ENCODE measurements at places on chromosomes 3 and 15. TPM values are rescaled to one million over a fixed set of nuclear protein-coding genes. Genes with fewer than 3 reads are reported as not detected.
A peak's percentile ranks its signal among the peaks of the same experiment; 100 is the strongest.

The PSTPIP1 gene
- 218 TPM for total RNA-seq

The NEK10 gene
- total RNA-seq = 0.57 TPM

The CALML4 gene
- 13.1 TPM for total RNA-seq

The MESP2 gene
- total RNA-seq = not detected

The PPP1R14D gene
- total RNA-seq = not detected

The ARPP21 gene
- total RNA-seq = not detected

The SQOR gene
- 100 TPM for total RNA-seq

The AADACL2 gene
- not detected for total RNA-seq

The PGBD4 gene
- total RNA-seq = 3.9 TPM

DNA sequence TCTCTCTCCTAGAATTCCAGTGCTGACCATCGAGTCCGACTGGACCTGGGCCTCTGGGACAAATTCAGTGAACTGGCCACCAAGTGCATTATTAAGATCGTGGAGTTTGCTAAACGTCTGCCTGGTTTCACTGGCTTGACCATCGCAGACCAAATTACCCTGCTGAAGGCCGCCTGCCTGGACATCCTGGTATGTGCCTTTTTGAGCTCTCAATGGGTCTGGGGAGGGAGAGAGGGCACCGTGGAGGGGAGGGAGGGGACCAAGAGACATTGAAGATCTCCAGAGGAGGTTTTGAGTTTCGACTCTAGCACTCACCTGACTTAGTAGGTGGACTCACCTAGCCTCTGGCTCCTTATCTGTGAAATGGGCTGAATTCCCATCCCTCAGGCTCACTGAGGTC is 84.2 kb downstream of the TOP2B start:
- H3K27ac ChIP-seq = no peak overlapping the region
- H3K36me3 ChIP-seq = no peaks in the 10 kb centered on the region
- DNase-seq = no peak
- H3K4me3 ChIP-seq = no peak overlapping the region

- H3K4me3 ChIP-seq = no peak within 1 kb of the TSS
- DNase-seq = no peak
- H3K4me1 ChIP-seq = no peaks in the 10 kb centered on the region
- peaks cover 7% of the 10 kb centered on the region for H3K36me3 ChIP-seq
- no peak within 1 kb of the TSS for H3K27ac ChIP-seq
Observed at GRCh38 chr3:101320475-101320874, at the start of gene IMPG2. Gene IMPG2 (minus strand): TSS chr3:101320575. CDS start chr3:101320372, 203 bp downstream.

GRCh38 chr15:77865701-77866100 is 211.8 kb downstream of the TBC1D2B start:
- no peaks in the 10 kb centered on the region for H3K36me3 ChIP-seq
- no peak for DNase-seq
- H3K4me1 ChIP-seq = no peaks in the 10 kb centered on the region
- H3K27me3 ChIP-seq = no peaks in the 10 kb centered on the region
- no peak overlapping the region for H3K4me3 ChIP-seq
- no peak overlapping the region for H3K27ac ChIP-seq

GRCh38 chr15:73424506-73424905 is 18.5 kb upstream of the REC114 start:
- DNase-seq = no peak
- H3K4me1 ChIP-seq = no peaks in the 10 kb centered on the region
- H3K4me3 ChIP-seq = no peak overlapping the region
- no peak overlapping the region for H3K27ac ChIP-seq

- H3K27ac ChIP-seq = no peak overlapping the region
- H3K36me3 ChIP-seq = no peaks in the 10 kb centered on the region
- peaks cover 11% of the 10 kb centered on the region for H3K4me1 ChIP-seq
- peaks cover 2% of the 10 kb centered on the region for H3K27me3 ChIP-seq
Observed at GRCh38 chr15:81046290-81046689, 45.6 kb downstream of the TLNRD1 start.

GRCh38 chr15:43550527-43551363 is 33.3 kb downstream of the MAP1A start:
- no peak overlapping the region for H3K4me3 ChIP-seq
- no peaks in the 10 kb centered on the region for H3K27me3 ChIP-seq
- DNase-seq = no peak
- H3K36me3 ChIP-seq = peaks cover 9% of the 10 kb centered on the region
- no peak overlapping the region for H3K27ac ChIP-seq

GRCh38 chr3:152392272-152392880 is 123.6 kb downstream of the MBNL1 start:
- DNase-seq = no peak
- H3K36me3 ChIP-seq = peaks cover 34% of the 10 kb centered on the region
- H3K27me3 ChIP-seq = no peaks in the 10 kb centered on the region
- H3K4me1 ChIP-seq = peaks cover 51% of the 10 kb centered on the region
- H3K27ac ChIP-seq = peak overlapping the region; percentile 26
- no peak overlapping the region for H3K4me3 ChIP-seq

- peak; percentile 28 for DNase-seq
- H3K36me3 ChIP-seq = peaks cover 21% of the 10 kb centered on the region
- H3K4me3 ChIP-seq = no peak overlapping the region
- no peak overlapping the region for H3K27ac ChIP-seq
Observed at GRCh38 chr3:48157950-48158376, 30.3 kb downstream of the CDC25A start.

- no peak for DNase-seq
- H3K36me3 ChIP-seq = peaks cover 24% of the 10 kb centered on the region
- H3K4me3 ChIP-seq = peak overlapping the region; percentile 62
- H3K4me1 ChIP-seq = peaks cover 30% of the 10 kb centered on the region
- H3K27me3 ChIP-seq = no peaks in the 10 kb centered on the region
- H3K27ac ChIP-seq = peak overlapping the region; percentile 79
Observed at GRCh38 chr15:52383100-52383588, 87.5 kb upstream of the MYO5C start.

GRCh38 chr3:51557993-51558392 is 19.5 kb downstream of the RAD54L2 start:
- DNase-seq = no peak
- H3K27ac ChIP-seq = no peak overlapping the region
- H3K4me3 ChIP-seq = no peak overlapping the region
- peaks cover 13% of the 10 kb centered on the region for H3K36me3 ChIP-seq
- H3K4me1 ChIP-seq = peaks cover 4% of the 10 kb centered on the region
- no peaks in the 10 kb centered on the region for H3K27me3 ChIP-seq

DNA sequence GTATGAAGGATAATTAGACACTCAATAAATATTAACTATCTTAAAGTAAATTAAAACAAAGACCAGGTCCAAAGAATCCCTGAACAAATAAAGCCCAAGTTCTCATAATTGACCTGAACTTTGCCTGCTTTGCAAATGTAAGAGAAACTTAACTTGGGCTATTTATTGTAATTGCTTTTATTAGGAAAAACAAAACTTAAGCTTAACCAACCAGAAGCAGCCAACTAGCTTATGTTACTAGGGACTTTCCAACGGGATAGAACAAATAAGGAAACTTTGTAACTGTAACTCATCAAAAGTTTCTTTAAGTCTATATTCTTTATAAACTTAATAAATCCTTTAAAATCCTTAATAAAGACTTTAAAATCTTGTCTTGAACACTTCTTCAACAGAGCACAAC is 48.4 kb downstream of the C3orf38 start:
- H3K36me3 ChIP-seq = no peaks in the 10 kb centered on the region
- H3K4me3 ChIP-seq = no peak overlapping the region
- no peak for DNase-seq
- no peaks in the 10 kb centered on the region for H3K4me1 ChIP-seq
- peaks cover 4% of the 10 kb centered on the region for H3K27me3 ChIP-seq

DNA sequence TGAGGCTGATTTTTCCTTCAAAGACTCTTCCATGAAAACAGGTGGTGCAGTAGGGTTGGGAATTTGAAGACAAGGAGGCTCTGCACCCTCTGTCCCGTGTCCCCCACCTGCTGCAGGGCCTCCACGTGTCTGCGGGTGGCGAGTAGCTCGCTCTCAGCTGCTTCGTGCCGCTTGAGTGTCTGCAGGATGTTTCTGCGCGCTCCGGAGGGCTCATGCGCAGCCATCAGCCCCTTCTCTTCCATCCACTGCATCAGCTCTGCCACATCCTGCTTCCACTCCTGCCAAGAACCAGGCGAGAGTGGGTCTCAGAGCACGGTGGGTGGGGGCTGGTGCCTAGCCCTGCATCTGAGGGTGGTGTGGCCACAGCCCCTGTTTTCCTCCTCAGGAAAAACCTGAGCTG is 17.8 kb downstream of the SPTBN5 start:
- no peak overlapping the region for H3K27ac ChIP-seq
- peaks cover 11% of the 10 kb centered on the region for H3K4me1 ChIP-seq
- DNase-seq = no peak

DNA sequence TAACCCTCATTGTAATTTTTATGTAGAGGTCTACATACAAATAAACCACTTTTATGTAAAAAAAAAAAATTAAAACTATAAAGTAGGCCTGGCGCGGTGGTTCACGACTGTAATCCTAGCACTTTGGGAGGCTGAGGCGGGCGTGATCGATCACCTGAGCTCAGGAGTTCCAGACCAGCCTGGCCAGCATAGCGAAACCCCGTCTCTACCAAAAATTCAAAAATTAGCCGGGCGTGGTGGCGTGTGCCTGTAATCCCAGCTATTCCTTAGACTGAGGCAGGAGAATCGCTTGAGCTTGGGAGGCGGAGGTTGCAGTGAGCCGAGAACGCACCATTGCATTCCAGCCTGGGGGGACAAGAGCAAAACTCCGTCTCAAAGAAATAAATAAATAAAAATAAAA is 766 bp upstream of the SLC12A6 start:
- H3K36me3 ChIP-seq = peaks cover 26% of the 10 kb centered on the region
- peaks cover 65% of the 10 kb centered on the region for H3K4me1 ChIP-seq
- no peak overlapping the region for H3K27ac ChIP-seq
- DNase-seq = no peak
- H3K27me3 ChIP-seq = no peaks in the 10 kb centered on the region

GRCh38 chr3:70076396-70076795 is 76.9 kb downstream of the SAMMSON start:
- H3K27ac ChIP-seq = no peak overlapping the region
- H3K36me3 ChIP-seq = no peaks in the 10 kb centered on the region
- DNase-seq = no peak
- H3K27me3 ChIP-seq = peaks cover 10% of the 10 kb centered on the region
- H3K4me1 ChIP-seq = no peaks in the 10 kb centered on the region
- no peak overlapping the region for H3K4me3 ChIP-seq

DNA sequence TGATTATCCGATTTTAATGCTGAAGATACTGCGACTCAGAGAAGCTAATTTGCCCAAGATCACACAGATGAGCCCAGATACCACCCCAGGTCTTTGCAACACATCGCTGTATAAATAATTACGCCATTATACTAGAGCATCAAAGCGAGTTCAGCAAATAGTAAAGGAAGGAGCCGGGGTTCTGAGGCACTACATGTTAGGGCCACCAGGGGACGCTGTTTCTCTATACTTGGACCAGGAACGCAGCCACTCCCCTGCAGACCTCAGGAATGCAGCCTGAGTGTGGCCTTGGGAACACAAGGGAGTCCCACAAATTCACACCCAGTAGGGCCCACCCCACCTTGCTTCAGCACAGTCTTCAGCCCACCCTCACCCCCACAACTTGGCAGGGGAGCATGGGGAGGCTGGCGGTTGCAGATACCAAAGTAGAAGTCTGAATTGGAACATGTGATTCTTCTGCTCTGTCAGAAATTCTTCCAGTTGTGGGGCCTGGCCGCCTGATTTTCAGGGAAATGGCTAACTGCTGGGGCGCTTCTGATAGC is 57.8 kb upstream of the RYK start:
- H3K4me3 ChIP-seq = no peak overlapping the region
- H3K4me1 ChIP-seq = peaks cover 5% of the 10 kb centered on the region

Data from activated T-helper 1 cell treated with anti-CD3 and anti-CD28 coated beads, Interleukin-12 subunit alpha, Interleukin-12 subunit beta, Interleukin-2, Interleukin-4 antibody, amounts not matched to agents 30 ng/mL and 10 ng/mL and 1 ng/mL, durations not matched to agents 14 hours and 24 hours and 36 hours (primary cell).